ENCODE measurements at places on chromosomes 1 and 21. TPM values are rescaled to one million over a fixed set of nuclear protein-coding genes. Genes with fewer than 3 reads are reported as not detected.

DNA sequence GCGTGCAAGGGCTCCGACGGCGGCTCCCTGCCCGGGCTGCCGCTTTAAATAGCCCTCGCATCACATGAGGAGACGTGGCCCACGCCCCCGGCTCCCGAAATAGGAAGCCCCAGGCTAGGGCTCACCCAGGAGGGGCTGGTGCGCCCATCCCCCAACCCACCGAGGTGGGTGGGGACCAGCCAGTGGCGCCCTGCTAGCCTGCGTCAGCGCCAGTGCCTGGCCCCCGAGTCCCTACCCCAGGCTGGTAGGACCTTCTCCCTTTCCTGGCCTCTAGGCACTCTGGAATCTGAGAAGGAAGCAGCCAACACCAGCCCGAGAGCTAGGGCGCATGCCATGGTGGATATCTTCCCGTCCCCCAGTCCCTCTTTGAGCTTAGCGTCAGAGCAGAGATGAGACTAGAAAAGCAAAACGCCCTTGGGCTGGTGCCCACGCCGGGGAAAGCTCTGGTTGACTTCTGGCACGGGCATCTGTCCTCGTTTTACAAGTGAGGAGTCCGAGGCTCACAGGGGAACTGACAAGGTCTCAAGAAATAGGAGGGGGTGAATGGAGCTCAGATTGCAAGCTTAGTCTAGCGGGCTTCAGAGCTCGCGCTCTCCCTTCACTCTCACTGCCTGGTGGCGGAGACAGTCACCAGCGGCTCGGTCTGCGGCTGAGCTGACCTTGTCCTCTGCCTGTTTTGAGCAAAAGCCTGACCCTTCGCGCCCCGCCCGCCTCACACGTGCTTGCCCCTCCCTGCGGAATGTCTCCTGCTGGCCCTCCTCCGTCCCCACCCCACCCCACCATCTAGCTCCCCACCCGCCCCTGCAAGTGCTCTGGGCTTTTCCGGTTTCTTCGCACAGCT lies at the start of gene FABP3:
Gene FABP3, minus strand, starts transcription at position 21 of the 841 bp plus-strand sequence. CDS start 62 bp downstream, outside the sequence.
- peak; percentile 85 for DNase-seq

DNA sequence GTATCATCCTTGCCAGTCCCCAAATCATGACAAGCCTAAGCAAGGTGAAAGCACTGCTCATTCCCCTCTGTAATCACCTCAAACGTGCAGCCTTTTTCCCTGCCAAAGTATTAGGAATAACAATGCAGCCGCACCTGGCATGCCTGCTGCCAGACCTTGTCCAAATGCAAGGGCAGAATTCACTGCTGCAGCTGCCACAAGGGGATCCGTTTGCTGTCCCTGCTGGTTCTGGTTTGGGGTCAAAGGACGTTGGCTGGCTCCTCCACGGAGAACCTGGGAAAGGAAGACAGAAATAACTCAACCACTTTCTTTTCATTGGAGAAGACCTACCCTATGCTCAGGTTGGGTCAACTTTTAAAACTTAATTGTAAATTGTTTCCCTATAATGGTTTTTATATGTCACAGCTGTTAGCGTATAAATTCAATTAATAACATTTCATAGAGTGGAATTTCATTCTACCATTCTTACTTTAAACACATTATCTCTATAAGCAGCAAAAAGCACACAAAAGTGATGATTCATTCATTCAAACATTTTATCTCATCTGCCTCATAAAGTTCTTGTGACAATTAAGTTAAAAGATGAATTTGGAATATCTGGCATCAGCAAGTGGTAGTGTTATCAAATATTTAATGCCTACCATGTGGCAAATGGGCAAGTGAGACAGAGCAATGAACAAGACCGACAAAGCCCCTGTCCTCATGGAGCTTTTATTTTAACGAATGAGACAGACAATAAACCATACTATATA lies 59.8 kb upstream of the SDC3 start:
- no peak for DNase-seq

- no peak for DNase-seq
Observed at GRCh38 chr1:73907051-73907450, 290.9 kb downstream of the LRRIQ3 start.

- no peak for DNase-seq
Observed at GRCh38 chr21:37281579-37281978, 14.4 kb upstream of the VPS26C start.

CELSR2 gene
- 35.7 TPM for polyA plus RNA-seq

DNA sequence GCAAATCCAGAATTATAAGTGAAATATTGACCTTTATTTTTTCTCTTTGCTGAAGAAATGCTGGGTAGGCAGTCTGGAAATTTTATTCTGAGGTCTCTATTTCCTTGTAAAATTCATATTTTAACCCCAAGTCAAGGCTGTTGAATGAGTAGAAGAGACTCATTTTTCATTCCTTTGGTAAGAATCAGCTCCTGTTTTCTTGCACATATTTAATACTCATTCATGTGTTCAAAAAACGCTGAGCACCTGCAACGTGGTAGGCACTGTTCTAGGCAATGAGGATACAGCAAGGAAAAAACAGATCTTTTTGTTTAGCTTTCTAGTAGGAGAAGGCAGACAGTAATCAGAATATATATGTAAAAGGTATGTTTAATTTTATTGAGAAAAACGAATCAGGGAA lies 1.5 kb downstream of the PRKAA2 start:
- DNase-seq: no peak

LAD1 gene
- polyA plus RNA-seq: 31.3 TPM

TIE1 gene
- 63.4 TPM for polyA plus RNA-seq

CELA3B gene
- not detected for polyA plus RNA-seq

GRCh38 chr1:233897325-233898162 lies 6.9 kb upstream of the SLC35F3 start:
- no peak for DNase-seq

TNFRSF14 gene
- polyA plus RNA-seq: 23.8 TPM

DNA sequence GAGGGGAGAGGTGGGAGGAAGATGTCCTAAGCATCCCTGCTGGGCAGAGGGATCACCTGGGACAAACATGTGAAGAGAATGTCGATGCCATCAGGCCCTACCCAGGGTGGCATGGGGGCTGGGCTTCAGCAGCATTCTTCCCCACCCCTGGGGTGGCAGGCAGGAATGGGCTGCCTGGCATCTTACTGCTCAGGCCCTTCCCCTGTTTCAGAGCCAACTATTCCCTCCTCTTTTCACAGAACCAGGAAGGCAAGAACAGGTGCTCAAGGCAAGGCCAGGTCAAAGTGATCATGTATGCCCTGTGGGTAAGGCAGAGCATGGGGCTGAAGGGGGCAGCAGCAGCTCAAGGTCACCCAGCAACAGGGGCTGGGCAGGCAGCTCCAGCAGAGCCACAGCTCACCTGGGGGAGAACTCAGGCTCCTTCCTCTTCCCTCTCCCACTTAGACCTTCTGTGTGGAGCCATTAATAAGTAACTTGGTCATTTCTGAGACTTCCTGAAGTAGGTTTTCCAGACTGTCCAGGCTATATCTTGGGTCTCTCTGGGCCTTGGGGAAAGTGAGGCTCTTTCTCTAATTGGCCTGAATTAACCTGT lies 56.4 kb downstream of the ELK4 start:
- no peak for DNase-seq

GRCh38 chr1:14810595-14811361 lies 212.3 kb downstream of the KAZN start:
- peak; percentile 86 for DNase-seq

IL6R gene
- 6.4 TPM for polyA plus RNA-seq

GRCh38 chr1:115922801-115923200 lies 53.5 kb upstream of the SLC22A15 start:
- DNase-seq: no peak

All from renal pelvis (tissue), 12 donors.